Hypothalamus (tissue), 51 donors: ENCODE measurements at places on chromosomes 4 and X.

DNA sequence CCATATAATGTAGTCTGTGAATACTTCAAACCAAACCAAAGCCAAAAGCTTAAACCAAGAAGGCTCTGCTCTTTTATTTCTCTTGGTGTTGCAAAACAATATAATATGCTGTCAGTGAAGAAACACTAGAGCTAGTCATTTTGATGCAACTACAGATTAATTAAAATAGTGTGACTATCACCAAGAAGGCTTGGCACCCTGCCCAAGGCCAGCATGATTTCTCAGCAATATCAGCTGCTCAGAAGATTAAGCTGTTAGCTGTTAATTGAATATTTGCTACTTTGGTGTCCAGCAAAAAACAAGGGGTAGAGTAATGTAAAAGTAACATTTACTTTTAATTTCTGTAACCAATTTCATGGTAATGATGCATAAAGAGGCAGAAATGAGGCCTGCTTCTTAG, 104.9 kb upstream of the PRPS2 start:
- DNase-seq: no peak

DNA sequence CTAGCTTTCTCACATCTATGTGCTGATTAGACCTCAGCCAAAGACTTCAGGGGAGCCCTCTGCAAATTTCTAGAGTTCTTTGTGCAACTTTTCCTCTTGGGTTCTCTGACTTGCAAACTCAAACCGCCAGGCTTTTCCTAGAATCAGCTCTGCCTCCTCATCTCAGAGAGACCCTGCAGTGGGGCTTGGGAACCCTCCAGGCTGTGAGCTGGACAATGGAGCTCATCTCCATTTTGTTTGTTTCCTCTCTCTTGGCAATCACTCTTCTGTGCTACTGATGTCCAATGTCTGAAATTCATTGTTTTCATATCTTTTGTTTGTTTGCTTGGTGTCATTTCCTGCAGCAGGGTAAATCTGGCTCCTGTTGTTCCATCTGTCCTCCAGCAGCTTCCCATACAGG, 33.0 kb downstream of the GYPB start:
- DNase-seq: no peak

- no peak for DNase-seq
Observed at GRCh38 chr4:99013402-99013843, 17.9 kb downstream of the METAP1 start.

GRCh38 chr4:43732829-43733426, 715.7 kb downstream of the KCTD8 start:
- no peak for DNase-seq
